HuH-7 (cell line): ENCODE measurements at places on chromosomes 1 and 21.
A peak's percentile ranks its signal among the peaks of the same experiment; 100 is the strongest.

DNA sequence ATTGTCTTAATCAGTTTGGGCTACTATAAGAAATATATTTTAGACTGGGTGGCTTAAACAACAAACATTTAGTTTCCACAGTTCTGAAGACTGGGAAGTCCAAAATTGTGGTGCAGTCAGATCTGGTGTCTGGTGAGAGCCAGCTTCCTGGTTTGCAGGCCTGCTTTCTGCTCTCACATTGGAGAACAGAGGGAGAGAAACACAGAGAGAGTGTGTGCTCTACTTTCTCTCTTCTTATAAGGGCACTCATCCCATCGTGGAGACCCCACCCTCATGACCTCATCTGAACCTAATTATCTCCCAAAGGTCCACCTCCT is 4.1 kb downstream of the LEPR start:
- DNase-seq = no peak

DNA sequence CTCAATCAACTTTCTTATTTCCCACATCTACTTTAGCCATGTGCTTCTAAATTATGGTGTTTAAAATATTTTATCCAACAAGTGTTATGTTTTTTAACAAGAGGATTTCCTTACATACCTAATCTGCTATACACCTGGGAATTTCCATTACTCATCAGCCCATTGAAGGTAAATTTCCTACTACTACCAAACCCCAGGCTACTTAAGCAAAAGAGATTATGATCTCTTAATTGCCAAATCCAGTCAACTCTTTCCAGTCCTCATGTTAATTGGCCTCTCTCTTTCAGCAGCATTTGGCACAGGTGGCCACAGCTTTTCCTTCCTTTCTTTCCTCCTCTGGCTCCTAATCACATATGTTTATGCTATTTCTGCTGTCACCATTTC is 5.1 kb upstream of the C1orf162 start:
- DNase-seq = no peak

- no peak for DNase-seq
Observed at GRCh38 chr1:11412141-11412540, 66.8 kb upstream of the DISP3 start.

DNA sequence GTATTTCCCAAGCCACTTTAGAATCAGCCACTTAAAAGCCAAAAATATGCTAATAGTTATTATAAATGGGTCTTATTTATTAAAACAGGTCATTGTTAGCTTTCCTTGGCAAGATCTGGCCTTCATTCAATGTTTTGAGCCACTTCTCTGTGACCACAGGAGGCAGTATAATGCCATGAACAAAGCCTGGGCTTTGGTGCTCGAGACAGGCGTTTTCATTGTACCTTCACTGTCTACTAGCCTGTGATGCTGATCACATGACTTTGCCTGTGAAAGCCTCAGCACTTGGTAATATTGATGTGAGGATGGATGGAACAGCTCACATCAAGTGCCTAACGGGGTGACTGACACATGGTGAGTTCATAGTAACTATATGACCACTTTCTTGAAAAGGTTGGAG is 217.0 kb downstream of the RWDD3 start:
- DNase-seq = peak; percentile 15

GRCh38 chr1:89610457-89611011 is 22.4 kb upstream of the LRRC8C start:
- no peak for DNase-seq

GRCh38 chr1:201074018-201074417 is 38.2 kb downstream of the CACNA1S start:
- no peak for DNase-seq

DNA sequence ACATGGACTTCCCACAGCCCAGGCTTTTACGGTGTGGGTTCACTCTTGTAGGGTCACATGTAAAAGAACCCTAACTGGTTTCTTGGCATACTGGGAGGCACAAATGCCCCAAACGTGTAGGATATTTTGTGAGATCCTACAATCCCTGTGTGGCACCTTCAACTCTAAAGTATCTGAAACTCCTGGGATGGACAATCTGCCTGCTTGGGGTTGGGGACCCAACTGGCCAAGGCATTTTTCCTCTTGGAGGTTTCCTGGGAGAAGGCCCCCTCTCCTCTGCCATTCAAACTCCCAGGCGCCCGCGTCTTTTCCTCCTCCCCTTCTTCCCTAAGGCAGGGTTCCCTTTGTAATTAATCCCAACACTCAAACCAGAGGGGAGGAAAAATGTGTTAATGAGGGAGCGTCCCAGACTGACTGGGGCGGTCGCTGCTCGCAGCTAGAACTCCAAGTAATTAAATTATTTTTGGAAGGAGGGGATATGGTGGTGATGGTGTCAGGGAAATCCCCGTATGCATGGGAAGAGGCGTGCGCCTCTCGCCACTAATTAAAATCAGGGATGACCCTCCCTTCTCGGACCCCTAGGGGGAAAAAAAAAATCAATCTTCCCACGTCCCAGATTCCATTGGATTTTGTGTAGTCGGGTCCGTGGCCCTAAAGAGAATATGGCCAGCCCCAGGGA is 681 bp upstream of the VANGL2 start:
- no peak for DNase-seq

GRCh38 chr1:37947364-37947763 is 511 bp upstream of the INPP5B start:
- no peak for DNase-seq

DNA sequence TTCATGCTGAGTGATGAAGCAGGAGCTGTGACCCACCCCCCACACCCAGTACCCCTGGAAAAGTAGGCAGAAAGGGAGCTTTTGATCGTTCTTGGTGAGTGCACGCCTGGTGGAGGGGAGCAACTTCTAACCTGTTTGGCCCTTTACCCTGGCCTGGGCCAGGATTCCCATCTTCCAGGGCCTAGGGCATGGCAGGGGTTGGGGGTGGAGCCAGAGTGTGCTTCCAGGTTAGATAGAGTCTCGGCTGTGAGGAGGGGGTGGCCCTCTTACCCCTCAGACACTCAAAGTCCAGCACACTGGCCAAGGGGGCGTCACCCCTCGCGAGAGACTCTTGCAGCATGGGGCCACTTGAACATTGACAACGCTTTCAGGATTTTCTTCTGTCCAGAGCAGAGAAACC is 236.6 kb downstream of the GRIK3 start:
- no peak for DNase-seq

DNA sequence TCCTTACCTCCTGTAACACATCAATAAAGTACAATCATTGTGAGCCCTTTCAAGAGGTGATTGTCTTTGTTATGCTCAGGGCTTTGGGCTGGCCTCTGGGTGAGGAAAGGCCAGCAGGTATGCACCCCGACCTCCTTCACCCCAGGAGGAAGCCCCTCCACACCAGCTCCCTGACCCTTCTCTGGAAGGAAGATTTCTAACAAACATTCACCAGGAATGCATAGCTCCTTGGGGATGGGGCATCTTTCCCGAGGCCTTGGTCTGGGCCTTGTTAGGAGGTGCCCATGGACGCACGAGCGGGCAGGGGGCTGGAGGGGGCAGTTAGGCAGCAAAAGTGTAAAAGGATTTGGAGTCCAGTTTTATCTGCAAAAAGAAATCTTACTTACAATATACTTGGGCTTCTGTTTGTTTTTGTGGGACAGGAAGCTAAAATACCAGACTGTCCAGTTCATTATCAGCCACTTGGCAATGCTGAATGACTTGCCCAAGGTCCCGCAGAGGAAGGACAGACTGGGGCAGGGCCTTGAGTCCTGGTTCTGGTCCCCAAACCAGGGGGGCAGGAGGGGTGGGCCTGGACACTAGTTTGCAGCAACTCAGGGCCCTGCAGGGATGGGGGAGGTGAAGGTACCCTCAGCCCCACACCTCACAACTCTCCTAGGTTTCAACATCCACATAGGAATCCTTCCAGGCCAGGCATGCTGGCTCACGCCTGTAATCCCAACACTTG is 10.1 kb downstream of the ZC3H12A start:
- no peak for DNase-seq

GRCh38 chr1:68151690-68152089 is 80.6 kb downstream of the WLS start:
- no peak for DNase-seq

DNA sequence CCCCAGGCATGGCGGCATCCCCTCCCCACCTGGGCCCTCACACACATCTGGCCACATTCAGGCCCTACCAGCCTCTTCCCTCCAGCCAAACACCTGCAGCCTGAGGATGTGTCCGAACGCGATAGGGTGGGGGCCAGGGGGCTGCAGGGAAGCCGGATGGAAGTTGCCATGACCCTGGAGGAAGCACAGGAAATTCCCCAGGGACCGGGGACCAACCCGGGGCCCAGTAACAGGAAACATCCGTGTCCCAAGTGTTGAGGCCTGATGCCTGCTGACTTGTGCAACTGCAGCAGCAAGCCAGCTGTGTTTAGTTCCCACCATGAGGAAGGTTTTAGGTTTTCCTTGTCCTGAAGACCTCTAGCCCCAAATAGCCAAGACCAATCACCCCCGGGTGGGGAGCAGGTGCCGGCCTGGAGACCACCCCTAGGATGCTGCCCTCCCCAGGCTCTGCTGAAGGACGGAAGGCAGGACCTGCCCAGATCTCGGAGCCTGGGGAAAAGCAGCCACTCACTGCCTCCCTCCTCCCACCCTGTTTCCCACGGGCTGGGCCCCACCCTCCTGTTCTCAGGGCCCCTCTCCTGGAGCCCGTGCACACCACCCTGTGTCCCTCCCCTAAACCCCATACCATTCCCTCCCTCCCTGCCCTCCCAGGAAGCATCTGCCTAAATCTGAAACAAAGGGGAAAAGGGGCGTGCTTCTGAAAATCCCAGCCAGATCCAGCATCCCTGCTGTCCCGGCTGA is 29.8 kb downstream of the MEGF6 start:
- no peak for DNase-seq

- no peak for DNase-seq
Observed at GRCh38 chr1:111541721-111542120, 38.3 kb upstream of the ADORA3 start.

GRCh38 chr1:7930645-7931445 is 9.8 kb downstream of the TNFRSF9 start:
- DNase-seq = no peak

DNA sequence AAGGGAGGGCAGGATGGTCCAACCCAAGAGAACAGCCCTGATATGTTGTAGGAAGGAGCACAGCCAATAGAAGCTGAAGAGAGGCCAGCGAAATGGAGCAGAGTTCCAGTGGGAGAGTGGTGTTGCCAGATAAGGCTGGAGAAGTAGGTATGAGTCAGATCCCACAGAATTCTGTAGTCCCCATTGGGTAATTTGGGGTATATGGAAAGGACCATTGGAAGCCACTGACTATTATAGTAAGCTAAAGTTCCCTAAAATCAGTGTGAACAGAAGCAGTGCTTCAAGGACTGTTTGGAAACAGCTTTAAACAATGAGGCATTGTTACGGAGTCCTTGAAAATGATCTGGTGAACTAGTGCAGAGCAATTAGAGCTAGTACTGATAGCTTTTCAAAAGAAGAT is 63.0 kb downstream of the DISP1 start:
- no peak for DNase-seq

DNA sequence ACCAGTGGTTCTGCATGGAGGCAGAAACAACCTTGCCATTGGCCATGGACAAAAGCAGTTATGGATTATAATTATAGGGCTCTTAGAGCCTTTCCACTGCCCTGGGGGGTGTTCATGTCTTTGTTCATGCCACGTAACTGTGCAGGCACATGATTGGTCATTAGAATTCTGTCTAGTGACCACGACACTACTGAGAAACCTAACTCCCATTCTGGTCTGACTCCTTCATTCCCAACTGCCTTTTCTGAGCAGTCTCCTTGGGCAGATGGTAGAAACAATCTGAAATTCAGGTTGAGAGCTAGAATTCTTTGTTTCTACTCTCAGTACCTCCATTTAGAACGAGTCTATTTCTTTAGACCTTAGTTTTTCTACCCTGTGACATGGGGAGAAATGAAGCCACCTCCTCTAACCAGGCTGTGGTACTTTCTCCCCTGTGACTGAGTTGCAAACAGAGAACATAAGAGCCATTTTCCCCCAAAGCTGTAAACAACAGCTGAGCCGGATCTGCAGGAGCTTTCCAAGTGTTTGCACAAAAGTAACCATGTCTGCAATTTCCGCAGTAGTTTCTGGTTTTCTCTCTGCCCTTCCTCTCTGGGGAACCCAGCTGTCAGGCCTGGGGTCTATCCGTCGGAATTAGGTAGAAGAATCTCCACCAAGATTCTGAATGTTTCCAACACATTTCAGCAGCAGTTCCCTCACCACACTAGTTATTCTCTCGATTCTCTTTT is 37.7 kb upstream of the IPO9 start:
- DNase-seq = no peak

GRCh38 chr1:199081739-199082138 is 442.9 kb downstream of the PTPRC start:
- DNase-seq = no peak

DNA sequence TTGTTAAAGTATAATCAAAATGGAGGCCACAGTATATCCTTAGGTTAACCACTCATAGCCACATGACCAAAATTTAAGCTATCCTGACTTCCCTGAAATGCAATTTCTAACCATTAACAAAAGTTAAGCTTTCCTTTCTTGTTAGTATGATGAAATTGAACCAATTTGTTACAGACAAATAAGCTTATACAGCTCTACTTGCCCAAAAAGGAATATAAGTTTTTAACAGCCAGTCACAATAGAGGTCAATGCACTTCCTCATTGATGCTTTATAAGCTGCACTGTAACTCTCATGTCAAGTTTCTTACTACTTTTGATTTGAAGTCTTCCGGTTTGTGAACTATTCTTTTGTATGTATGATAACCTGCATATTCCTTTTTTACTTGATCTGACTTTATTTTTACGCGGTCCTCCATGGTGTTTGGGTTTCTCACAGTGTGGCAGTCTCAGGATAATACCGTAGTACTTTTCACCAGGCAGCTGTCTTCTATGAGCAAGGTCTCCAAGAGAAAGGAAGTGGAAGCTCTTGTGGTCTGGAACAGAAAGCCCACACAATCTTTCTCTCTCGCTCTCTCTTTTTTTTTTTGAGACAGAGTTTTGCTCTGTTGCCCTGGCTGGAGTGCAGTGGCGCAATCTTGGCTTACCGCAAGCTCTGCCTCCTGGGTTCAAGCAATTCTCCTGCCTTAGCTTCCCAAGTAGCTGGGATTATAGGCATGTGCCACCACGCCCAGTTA is 331.6 kb downstream of the SRGAP2C start:
- DNase-seq = no peak

DNA sequence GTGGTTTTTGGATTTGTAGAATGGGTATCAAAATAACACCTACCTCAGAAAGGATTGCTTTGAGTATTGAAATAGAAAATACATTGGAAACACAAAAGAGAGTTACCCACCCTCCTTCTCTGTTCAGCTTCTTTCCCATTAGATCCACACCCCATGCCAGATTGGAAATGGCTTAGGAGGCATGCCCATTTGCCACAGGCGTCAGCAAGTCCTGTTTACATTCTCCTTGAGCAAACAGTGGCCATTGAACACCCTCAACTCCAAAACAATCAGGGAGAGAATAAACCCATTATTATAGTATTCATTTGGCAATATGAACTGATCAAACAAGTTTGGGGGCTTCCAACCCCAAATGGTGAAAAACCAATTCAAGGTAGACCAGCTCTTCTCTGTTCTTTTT is 2.4 kb downstream of the ELAPOR1 start:
- no peak for DNase-seq

GRCh38 chr21:28923439-28923975 is 69.2 kb downstream of the LTN1 start:
- DNase-seq = no peak

GRCh38 chr1:205285381-205286101 is 36.0 kb downstream of the NUAK2 start:
- no peak for DNase-seq

- DNase-seq = no peak
Observed at GRCh38 chr1:245805532-245805931, 650.7 kb downstream of the KIF26B start.
